G401 (cell line): ENCODE measurements at places on chromosomes 4 and X. TPM values are rescaled to one million over a fixed set of nuclear protein-coding genes. Genes with fewer than 3 reads are reported as not detected.

DNA sequence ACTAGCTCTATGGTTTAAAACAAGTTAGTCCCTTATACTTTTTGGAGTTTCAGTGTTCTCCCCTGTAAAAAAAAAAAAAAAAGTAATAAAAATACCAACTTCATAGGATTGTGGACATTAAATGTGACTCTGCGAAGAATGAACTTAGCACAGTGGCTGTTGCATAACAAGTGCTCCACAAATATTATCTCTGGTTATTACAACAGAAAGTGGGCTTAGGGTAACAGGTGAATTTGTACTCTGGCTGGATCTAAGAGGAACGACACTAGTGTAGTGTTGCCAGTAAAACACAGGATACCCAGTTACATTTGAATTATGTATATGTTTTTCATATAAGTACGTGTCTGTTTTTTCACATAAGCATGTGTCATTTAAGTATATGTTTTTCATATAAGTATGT is 360.3 kb upstream of the CXorf51B start:
- DNase-seq = no peak

GRCh38 chrX:128781506-128781905 is 729.3 kb upstream of the ACTRT1 start:
- no peak for DNase-seq

- DNase-seq = no peak
Observed at GRCh38 chr4:80305466-80305865, 30.1 kb upstream of the CFAP299 start.

- DNase-seq = no peak
Observed at GRCh38 chr4:33323393-33323792, 2603.2 kb downstream of the PCDH7 start.

GRCh38 chr4:36692586-36692985 is 411.2 kb downstream of the DTHD1 start:
- DNase-seq = no peak

- DNase-seq = peak; percentile 39
Observed at GRCh38 chr4:137819964-137820383, 287.7 kb upstream of the PCDH18 start.

DNA sequence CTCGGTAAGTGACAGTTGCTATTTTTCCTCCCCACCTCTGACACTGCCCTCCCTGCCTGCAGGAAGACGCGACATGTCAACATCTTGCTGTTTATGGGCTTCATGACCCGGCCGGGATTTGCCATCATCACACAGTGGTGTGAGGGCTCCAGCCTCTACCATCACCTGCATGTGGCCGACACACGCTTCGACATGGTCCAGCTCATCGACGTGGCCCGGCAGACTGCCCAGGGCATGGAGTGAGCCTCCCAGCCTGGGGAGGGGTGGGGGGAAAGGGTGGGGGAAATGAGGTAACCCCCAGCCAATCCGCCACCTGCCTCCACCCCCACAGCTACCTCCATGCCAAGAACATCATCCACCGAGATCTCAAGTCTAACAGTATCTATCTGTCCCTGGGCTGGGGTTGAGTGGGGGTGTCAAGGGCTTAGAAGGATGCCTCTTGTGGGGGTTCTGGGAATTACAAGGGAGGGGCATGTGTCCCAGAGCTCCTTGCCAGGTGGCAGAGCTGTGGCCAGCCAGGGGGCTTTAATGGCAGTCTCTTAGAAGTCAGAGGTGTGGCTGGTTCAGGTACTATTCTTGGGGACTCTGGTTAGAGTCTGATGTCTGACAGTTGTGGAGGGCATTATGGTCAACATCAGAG is 7.8 kb downstream of the ARAF start:
- no peak for DNase-seq

DNA sequence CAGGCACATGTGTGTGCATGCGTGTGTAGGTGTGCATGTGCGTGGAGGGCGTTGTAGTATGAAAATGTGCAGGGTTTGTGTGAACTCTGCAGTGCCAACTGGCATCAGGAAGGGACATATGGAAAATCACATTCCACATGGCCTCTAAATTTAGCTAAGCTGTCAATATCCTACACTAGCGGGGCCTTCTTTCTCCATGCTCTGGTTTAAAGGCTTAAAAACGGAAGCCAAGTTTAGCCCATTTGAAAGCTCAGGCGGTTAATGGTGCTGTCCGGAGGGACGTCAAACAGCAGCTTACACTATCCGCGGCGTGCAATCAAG is 144.1 kb upstream of the NOCT start:
- no peak for DNase-seq

DNA sequence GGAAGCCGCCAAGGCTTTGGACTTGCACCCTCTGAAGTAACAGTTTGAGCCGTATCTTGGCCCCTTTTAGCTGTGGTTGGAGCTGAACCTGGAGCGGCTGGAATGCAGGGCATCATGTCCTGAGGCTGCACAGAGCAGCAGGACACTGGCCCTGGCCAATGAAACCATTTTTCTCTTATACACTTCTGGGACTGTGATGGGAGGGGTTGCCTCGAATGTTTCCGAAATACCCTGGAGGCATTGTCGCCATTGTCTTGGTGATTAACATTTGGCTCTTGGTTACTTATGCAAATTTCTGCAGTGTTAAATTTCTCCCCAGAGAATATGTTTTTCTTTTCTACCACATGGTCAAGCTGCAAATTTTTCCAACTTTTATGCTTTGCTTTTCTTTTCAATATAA is 137.2 kb downstream of the MAGEC1 start:
- DNase-seq = no peak

GRCh38 chr4:140790765-140791164 is 34.6 kb upstream of the TBC1D9 start:
- DNase-seq = no peak

DNA sequence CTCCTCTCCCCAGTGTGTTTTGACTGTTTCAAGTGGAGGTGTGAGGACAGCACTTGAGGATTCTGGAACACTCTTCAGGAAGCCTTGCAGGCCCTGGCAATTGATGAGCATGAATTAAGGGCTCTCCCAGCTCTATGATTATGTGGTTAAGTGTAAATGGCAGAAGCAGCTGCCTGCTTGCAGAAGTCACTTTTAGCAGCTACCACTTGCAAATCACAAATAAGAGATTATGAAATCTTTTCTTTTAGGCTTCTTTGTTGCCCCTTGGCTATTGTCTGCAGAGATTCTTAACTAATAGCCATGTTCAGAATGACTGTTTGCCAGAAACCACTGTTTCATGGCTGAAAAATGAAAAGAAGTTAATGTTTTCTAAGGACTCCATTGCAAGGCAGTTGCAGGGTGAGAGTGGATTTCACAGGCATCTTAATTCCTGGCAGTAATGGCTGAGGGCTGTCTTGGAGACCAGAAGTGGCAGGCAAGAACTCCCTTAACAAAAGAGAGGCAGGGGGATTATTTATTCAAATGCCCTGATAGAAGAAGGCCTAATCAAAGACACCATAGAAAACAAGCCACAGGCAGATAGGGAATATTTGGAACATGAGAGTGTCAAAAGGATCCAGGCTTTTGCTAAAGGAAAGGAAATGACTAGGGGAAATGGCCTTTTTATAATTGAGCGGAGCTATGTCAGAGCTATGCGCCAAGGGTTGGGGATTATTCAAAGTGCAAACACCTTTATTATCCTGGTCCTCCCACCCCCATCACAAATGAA is 8.3 kb upstream of the HOPX start:
- DNase-seq = no peak

GRCh38 chr4:6507345-6507744 is 34.9 kb upstream of the PPP2R2C start:
- no peak for DNase-seq

The USP51 gene
- 3.3 and 8.1 TPM in 2 replicates for total RNA-seq

The MAGEA4 gene
- total RNA-seq = not detected in 2 replicates

The TET2 gene
- 3.3 and 6.7 TPM in 2 replicates for total RNA-seq

The CTPS2 gene
- total RNA-seq = 16.4 and 20.5 TPM in 2 replicates

The NSG1 gene
- 33.8 and 37.9 TPM in 2 replicates for total RNA-seq

The RPGR gene
- total RNA-seq = 7.8 and 9.2 TPM in 2 replicates

The ARL9 gene
- total RNA-seq = not detected in 2 replicates

The MYOZ2 gene
- total RNA-seq = not detected in 2 replicates

The DTHD1 gene
- total RNA-seq = not detected in 2 replicates

The MAGEA9B gene
- not detected in 2 replicates for total RNA-seq

The TMPRSS11B gene
- total RNA-seq = not detected in 2 replicates

The AKAP14 gene
- not detected in 2 replicates for total RNA-seq

The GPC3 gene
- total RNA-seq = 730 and 743 TPM in 2 replicates
